ENCODE measurements at places on chromosomes 2 and 18.

GRCh38 chr18:76515576-76515975, 20.5 kb upstream of the ZNF516 start:
- DNase-seq: no peak

DNA sequence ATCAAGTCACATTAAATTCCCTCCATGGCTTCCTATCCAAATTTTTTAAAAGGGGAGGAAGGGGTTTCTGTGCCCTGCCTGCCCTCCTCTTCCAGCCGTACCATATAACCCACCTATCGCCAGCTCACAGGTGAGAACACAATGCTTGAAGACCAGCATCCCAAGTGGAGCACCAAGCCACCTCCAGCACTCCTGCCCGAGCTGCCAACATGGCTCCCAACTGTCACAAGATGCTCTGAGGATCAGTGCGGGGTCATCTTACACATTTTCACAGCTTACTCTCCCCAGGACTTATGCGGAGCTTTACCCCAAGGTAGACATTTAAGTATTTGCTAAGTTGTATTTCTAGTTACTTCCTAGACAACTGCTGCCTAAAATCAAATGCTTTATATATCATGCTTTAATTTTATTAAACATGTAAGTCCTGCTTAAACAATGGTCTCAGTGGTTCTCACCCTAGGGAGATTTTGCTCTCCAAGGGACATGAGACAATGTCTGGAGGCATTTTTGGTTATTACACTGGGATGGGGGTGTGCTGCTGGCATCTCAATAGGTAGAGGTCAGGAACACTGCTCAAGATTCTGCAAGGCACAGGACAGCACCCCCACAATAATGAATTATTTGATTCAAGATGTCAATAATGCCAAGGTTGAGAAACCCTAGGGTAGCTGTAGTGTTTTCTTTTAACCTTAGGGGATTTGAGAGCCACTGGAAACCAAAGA, 45.8 kb downstream of the SF3B1 start:
- no peak for DNase-seq

- no peak for DNase-seq
These were observed 202.5 kb upstream of the SESTD1 start for GRCh38 chr2:179467111-179467510.

DNA sequence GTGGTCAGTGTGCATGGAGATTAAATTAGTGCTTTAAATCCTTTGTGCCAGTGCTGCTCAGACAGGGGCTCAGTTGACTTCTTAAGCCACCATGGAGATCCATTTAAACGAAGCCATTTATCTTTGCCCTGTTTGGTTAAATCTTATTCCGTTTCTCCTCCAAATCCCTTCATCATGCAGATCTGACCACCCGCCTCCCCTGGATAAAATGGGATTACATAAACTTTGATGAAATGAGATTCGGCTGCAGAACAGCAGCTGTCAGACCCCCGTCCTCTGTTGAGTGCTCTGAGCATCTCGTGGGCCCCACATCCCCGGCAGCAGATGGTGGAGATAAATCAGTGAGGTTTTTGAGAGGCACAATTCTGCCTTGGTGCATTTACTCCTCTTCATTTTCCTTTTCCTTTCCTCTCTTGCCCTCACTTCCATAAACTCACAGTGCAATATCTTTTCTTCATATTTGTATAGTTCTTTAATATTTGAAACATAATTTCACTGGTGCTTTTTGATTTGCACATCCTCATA, 84.4 kb upstream of the TWIST2 start:
- DNase-seq: no peak

DNA sequence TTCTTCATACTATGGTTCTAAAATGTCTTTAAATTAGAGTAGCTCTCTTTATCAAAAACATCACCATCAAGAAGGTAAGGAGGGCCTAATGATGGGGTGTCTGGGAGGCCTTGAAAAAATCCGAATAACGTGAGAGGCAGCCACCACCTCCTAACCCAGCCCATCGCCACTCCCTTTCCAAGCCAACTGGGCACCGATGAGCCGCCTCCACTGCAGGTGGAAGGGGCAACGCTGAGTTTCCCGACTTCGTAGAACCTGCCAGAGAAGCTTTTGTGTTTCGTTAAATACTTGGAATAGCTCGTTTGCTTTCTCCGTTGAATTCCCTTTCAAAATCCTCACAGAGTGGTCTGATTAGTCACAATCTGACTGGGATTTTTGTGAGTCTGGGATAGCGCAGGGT, 22.0 kb upstream of the RPL31 start:
- DNase-seq: no peak

DNA sequence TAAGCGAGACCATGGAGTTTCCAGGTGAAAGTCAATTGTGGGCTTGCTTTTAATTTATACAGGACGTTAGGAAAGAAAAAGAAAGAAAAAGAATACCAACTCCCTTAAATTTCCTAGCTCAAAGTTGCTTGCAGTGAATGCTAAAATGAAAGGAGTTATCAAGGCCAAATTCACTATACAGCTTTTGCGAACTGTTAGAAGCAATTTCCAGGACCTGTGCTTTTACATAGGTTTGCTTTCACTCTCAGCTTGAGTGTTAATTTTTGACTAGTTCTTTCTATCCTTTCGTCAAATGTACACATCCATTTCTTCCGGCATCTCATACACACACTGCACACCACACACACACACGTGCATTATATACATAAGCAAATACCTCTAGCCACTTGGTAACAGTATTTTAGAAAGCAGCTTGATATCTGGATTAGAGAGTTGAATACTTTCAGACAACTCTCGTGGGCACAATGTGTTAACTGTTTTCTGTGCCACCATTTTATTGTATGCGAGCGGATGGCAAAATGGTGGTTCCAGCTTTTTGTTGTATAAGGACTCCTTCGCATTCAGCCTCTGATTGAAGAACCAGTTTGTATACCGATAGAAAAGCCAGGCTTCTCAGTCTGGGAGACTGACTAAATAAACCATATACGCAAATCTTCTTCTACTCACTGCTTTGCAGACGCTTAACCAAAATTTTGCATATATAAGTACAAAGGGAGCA, 381.8 kb downstream of the MTX2 start:
- no peak for DNase-seq

GRCh38 chr2:224366267-224366844, 35.6 kb downstream of the FAM124B start:
- DNase-seq: no peak

DNA sequence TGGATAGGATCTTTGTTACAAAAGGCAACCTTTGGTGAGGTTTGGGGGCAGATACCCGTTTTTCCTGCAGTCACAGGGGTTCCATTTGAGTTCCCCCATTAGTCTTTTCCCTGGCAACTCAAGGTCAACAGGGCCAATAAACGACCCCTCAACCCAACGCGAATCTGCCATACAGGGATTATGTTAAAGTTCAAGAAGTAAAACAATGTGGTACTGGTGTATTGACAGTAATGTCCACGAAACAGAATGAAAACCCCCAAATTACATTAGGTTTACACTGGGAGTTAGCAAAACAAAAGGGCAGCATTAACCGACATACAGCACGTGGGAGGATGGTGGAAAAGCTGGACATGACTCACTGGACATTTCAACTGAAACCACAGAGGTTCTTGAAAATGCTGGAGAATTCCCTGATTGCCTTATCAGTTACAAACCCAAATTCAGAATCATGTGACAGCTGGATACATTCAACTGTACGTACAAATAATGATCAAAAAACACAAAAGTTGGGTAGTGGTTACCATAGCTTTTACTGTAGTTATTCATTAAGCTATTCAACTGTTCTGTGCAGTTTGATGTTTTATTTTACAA, 4.9 kb upstream of the IMP4 start:
- DNase-seq: no peak

DNA sequence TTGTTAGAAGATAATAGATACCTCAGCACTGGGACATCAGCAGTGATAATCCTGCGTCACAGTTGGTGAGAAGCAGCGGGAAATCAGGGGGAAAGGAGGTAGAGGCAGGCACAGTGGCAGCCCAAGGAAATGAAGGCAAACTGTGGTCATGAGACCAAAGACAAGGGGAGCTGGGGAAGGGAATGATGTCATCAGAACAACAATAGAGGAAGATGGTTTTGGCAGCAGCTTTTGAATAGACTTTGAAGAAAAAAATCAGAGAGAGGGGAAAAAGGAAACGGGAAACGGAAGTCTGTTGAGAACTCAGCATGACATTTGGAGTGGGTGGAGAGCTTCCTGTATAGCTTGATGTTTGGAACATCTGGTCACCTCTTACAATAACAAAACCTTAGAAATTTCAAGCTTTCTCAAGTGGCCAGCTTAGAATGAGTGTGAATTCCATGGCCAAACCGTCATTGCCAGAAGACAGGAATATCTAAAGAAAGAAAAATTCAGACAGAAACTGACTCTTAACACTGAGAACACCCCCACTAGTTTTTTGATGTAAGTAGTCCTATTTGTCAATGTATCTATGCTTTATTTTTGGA, 18.4 kb upstream of the YES1 start:
- peak; percentile 84 for DNase-seq

All from AML-193 (cell line).